ENCODE measurements at places on chromosomes 11 and 22.

DNA sequence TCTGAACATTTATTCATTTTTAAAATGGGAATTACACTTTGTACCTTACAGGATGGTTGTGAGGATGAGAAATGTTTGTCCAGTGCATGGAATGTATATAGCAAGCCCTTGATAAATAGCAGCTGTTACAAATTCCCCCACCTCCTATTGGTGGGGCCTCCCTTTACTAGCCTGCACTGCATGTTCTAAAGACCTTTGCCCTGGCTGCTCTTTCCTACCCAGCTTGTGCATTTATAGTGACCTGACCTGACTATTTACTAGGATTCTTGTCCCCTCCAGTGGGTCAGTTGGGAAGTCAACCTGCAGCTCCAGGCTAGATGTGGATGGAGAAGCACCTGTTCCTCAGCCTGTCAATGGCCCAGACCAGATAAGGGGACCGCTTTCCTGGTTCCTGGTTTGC lies 180.3 kb downstream of the HIPK3 start:
- DNase-seq, result no peak

DNA sequence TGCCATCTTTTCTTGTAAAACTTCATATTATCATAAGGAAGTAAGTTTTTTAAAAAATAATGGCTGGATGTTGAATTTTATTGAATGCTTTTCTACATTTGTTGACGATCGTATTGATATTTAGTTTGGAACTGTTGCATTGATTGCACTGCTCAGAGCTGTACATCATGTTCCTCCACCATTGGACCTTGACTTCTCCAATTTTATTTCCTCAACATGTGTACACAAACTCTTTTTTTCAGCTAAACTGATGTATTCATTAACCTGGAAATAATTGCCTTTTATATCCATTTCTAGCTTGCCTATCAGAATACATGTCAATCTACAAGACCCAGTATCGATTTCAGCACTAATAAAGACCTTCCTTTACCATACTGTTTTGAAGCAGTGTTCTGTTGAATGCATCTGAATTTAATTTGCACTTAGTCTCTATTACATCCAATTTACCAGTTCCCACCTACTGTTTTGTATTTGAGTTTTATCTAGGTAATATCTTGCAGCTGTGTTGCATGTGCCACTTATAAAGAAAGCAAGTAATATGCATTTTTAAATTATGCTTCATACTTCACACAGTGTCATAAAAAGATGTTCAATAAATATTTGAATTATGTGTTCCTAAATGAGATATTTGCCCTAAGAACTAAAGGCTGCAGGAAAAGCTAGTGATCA lies 5.5 kb downstream of the CEP57 start:
- no peak for DNase-seq

DNA sequence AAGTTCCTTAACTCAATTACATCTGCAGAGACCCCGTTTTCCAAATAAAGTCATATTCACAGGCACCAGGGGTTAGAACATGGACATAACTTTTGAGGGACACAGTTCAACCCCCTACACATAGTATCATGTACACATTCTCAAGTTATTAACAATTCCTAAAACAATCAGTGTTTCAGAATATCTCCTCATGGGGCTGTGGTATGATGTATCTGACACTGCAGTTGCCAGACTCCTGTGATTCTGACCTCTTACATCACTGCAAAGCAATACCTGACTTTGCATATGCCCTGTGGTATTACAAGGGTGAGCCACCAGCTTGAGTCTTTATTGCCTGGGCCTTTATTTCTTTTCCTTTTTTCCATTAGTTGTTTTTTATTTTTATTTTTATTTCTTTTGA lies 141.7 kb downstream of the COMMD9 start:
- no peak for DNase-seq

DNA sequence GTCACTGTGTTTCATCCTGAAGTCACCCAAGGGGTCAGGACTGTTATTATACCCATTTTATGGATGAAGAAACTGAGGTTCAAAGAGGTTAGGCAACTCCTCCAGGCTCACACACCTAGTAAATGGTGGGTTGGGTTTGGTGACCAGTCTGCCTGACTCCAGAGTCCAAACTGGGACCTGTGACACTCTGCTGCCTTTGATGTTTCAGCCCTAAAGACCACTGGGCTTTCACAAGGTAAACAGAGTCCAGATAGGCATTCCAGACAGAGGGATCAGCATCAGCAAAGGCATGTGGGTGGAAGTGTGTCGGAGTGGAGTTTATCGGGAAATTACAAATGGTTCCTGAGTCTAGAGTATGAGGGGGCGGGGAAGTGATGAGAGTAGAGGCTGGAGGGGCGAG lies 38.5 kb downstream of the MICAL2 start:
- DNase-seq, result no peak

GRCh38 chr11:3203221-3204043 lies 15.2 kb downstream of the MRGPRG start:
- DNase-seq, result no peak

GRCh38 chr22:38964989-38965388 lies 7.6 kb downstream of the APOBEC3A start:
- no peak for DNase-seq

DNA sequence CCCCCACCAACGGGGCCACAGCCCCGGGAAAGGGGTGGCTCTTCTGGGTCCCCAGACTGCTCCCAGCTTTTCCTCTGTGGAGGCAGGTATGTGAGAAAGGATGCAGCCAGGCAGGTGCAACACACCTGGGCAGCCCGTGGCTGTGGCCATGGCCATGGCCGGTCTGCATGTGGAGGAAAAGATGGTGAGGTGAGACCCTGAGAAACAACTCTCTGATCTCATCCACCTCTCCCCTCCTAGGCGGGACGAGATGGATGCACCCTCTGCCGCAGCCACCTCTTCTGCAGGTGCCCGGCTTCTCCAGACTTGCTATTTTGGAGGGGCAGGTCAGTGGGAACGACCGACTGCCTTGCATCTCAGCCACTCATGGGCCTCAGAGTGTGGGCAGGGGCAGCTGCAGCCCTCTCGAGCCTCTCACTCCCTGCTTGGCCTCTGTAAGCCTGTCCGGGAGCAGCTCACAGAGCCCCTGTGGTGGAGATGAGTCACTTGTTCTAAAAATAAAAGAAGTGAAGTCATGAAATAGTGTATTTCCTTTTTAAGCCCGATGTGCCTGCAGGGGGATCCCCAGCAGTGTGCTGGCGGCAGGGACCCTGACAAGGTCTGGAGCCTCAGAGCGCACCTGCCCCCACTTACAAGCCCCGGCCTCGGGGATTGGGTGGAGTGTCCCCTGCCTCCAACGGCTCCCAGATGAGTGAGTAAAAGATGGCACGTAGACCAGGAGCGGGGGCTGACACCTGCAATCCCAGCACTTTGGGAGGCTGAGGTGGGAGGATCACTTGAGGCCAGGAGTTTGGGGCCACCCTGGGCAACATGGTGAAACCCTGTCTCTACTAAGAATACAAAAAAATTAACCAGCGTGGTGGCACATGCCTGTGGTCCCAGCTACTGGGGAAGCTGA lies 10.7 kb downstream of the SMIM38 start:
- DNase-seq, result peak; percentile 29

DNA sequence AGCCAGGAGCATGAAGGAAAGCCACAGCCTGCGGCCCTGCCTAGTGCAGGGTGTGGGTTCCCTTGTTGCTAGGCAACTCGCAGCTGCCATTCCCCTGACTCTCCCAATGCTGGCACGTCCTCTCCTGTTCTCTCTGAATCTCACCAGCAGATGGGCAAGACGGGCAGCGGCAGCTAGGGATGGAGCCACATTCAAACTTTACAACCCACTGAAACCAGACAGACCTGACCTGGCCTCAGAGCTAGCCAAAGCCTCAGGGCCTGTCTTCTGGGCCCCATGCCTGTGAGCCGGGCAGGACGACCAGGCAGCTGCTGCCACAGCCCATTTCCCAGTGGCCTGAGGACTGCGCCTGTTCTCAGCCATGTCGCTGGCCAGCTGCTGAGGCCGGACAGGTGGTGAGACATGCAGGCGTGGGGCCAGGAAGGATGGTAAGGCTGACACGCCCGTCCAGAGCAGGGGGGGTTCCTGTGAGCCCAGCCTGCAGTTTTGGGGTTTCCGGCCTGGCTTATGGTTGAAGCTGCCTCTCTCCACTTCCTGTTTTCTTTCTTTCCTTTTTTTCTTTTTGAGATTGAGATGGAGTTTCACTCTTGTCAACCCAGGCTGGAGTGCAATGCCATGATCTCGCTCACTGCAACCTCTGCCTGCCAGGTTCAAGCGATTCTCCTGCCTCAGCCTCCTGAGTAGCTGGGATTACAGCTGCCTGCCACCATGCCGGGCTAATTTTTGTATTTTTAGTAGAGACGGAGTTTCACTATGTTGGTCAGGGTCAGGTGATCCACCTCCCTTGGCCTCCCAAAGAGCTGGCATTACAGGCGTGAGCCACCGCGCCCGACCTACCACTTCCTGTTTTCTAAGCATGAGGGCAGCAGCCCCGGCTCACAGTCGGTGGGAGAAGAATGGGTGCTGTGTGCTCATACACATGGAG lies 4.1 kb downstream of the SUN2 start:
- DNase-seq, result peak; percentile 89

DNA sequence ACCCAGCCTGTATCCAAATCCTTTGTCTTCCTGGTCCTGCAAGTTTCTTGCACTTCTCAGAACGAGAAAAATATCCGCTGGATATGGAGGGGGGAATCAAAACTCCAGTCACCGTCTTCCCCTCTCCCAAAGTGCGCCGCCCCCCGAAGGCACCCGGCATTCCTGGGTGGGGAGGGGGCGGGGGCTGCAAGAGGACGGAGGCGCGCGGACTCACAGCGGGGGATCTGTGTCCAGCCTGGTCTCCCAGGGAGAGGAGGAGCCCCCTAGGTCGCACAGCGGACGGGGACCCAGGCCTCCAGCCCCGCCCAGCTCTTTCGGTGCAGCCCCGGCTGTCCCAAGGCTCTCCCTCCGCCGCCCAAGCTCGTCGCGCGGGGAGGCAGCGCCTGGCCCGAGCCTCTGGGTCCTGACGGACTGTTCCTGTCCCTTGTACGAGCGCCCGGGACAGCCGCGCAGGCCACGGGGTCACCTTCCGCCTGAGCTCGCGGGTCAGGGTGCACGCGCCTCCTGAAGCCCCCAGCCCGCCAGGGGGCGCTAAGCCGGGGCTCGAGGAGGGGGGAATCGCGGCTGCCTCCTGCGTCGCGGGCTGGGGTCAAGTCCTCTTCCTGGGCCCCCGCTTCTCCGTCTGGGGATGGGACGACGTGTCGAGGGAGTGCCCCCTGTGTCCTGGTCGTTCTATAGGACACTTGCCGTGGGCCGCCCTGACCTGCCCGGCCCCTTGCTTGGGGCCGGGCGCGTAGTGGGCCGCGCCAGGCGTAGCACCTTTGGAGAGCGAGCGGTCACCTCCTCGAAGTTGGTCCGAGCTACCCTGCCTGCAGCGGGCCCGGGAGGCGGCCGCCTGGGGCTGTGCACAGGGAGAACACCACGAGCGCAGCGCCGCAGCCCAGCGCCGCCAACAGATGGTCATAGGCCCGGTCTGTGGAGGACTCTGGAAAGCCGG lies 2.4 kb upstream of the WNT11 start:
- peak; percentile 84 for DNase-seq

DNA sequence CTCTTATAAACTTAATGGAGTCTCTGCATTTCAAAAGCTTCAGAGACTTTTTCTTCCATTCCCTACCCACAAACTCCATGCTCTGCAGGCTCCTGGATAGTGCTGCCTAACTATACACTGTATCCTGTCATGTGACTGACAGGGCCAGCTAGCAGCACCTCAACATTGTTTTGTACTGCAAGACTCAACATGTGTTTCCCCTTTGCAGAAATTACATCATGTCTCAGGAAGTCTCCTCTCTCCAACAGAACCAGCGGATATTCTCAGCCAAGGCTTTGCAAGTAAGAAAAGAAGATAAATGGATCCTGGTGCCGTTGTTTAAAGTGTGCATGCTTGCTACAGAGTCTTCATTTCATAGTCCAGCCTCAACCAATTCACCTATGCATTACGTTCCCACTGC lies 164.0 kb upstream of the UBASH3B start:
- no peak for DNase-seq

Data from B cell (primary cell).